ENCODE measurements at places on chromosomes 16 and 17.
A peak's percentile ranks its signal among the peaks of the same experiment; 100 is the strongest.

DNA sequence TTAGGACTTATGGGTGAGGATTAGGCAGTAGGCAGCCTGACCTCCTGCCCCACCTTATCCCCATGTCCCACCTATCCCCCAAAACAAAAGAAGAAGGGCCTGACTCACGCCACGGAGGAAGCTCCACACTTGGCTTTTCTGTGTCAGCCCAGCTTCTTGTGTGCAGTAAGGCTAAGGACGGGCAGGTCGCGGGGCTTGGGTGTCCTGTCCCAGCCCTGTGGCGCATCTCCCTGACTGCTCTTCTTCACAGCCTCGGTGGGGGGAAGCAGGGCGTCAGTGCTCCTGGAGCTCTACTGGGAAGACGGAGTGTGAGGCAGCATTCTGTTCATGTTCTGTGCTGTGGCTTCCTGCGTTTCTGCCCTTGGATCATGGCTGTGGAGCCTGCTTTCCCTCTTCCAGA, 34.6 kb upstream of the ALDH3A2 start:
- no peak for DNase-seq

DNA sequence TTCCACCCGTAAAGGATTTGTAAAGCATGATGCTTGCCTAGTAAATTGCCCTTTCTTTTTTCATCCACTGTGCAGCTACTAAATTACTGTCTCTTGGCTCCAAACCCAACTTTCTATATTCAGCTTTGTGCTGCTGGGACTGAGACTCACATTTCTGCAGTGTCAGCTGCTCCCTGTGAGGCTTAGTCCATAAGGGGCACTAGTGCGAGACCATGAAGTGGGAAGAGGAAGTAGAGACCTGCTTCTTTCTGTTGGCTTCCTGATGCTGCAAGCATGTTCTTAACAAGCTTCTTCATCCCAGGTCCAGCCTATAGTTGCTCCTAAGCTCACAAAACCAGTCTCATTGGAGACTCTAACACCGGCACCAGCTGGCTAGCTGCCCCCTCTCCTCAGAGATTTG, 74.9 kb upstream of the HS3ST2 start:
- DNase-seq = peak; percentile 16

- DNase-seq = peak; percentile 61
Observed at GRCh38 chr17:63698886-63699637, 863 bp downstream of the LIMD2 start.

DNA sequence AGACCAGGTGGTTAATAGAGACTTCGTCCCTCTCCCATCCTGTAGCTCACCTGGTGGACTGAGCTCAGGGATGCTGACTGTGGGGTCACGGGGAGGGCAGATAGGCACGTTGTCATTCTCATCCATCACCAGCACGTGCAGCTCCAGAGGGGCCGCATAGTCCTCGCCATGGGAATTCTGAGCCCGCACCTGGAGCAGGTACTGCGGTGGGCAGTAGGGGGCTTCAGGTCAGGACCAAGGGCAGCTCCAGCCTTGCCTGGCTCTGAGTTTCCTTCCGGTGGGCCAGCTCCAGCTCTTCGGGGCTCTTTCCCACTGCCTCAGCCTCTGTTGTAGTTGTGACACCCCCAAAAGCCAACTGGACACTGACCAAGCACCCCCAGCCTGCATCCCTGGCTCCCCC, 5.6 kb downstream of the CDH16 start:
- no peak for DNase-seq

GRCh38 chr17:4901648-4902344, 1.1 kb downstream of the CHRNE start:
- DNase-seq = peak; percentile 79

- no peak for DNase-seq
Observed at GRCh38 chr17:69230939-69231338, 2.3 kb upstream of the ABCA10 start.

DNA sequence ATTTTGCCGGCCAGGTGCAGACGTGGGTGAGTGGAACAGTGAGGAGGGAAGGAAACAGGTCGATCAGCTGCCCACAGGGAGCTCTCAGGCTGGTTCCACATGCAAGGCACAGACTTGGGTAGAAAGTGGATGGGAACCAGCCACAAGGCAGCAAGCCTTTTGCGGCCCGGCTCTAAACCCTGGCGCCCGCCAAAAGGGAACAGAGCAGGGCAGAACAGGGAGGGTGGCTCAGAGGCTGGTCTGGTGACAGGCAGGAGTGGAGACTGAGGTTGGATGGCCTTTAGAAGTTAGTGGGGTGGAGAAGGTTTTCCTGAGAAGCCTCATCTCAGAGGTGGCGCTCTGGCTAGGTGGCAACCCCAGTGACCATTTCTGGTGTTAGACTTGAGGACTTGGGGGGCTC, 10.4 kb downstream of the LLGL2 start:
- DNase-seq = no peak

GRCh38 chr17:76397687-76398522, 13.5 kb downstream of the SPHK1 start:
- DNase-seq = peak; percentile 68

GRCh38 chr17:65099941-65100315, 37.2 kb upstream of the RGS9 start:
- peak; percentile 71 for DNase-seq

DNA sequence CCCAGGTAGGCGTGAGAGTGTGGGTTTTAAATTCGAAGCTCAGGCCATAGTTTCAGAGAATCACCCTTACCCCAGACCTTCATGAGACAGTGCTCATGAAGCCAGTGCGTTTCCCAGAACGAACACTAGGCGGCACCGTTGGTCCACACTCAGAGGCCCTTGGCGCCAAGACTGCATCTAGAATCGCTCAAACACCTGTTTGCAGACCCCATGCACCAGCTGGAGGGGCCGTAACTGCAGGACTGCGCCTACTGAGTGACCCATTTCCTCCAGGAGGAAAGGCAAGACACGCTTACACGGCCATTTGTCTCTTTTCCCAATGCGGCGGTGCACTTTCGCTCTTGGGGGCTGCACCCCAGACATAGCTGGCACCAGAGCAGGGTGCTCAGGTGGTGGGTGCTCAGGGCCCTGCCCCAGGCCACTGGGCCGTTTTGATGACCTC, 34.0 kb downstream of the ADGRG5 start:
- peak; percentile 44 for DNase-seq

- DNase-seq = no peak
Observed at GRCh38 chr16:65716737-65717700, 595.2 kb upstream of the CDH11 start.
